ENCODE measurements at places on chromosomes 1 and 21. TPM values are rescaled to one million over a fixed set of nuclear protein-coding genes. Genes with fewer than 3 reads are reported as not detected.

ANKRD34A gene
- 0.21 TPM for total RNA-seq

C1orf185 gene
- total RNA-seq: not detected

FAM3B gene
- not detected for total RNA-seq

RNF186 gene
- not detected for total RNA-seq

CYP4X1 gene
- total RNA-seq: not detected

TAS1R2 gene
- total RNA-seq: not detected

HSD3B2 gene
- total RNA-seq: not detected

OPTC gene
- total RNA-seq: not detected

NHLH1 gene
- 0.39 TPM for total RNA-seq

CCDC27 gene
- total RNA-seq: not detected

TENT5C gene
- 0.03 TPM for total RNA-seq

RAVER2 gene
- total RNA-seq: 4.3 TPM

CFAP141 gene
- total RNA-seq: not detected

NTNG1 gene
- total RNA-seq: not detected

GJB5 gene
- 0.17 TPM for total RNA-seq

HSD17B7 gene
- total RNA-seq: 9.0 TPM

LHX8 gene
- 0.91 TPM for total RNA-seq

FAM151A gene
- total RNA-seq: 0.32 TPM

IRF6 gene
- 0.19 TPM for total RNA-seq

GPR137B gene
- 16.5 TPM for total RNA-seq

HTR1D gene
- total RNA-seq: 14.8 TPM

Measured in A549 treated with Mapracorat at 1 μM for 4 hours (cell line).